ENCODE measurements at places on chromosomes 7 and 10. TPM values are rescaled to one million over a fixed set of nuclear protein-coding genes. Genes with fewer than 3 reads are reported as not detected.
A peak's percentile ranks its signal among the peaks of the same experiment; 100 is the strongest.

The PAX4 gene
- total RNA-seq: not detected

The SFTPA1 gene
- not detected for total RNA-seq

DNA sequence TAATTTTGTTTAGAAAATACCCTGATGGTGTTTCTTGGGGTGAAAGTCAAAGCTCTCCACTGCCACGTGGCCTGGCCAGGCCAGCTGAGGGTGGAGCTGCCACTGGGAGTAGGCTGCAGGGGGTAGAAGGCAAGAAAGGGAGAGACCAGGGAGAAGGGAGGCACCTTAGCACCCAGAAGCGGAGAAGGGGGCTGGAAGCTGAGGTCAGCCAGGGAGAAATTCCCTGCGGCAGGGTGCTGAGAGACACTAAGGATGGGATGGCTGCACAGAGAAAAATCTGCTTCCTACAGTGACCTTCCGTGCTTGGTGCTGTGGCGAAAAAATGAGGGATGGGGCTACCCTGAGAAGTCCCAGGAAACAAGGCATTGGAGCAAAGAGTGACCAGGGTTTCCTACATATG is 143.7 kb downstream of the SLIT1 start:
- no peak for DNase-seq
- H3K27me3 ChIP-seq: no peaks in the 10 kb centered on the region
- no peaks in the 10 kb centered on the region for H3K4me1 ChIP-seq

- no peak overlapping the region for H3K27ac ChIP-seq
- no peaks in the 10 kb centered on the region for H3K36me3 ChIP-seq
- peak; percentile 54 for DNase-seq
- peaks cover 5% of the 10 kb centered on the region for H3K27me3 ChIP-seq
- no peaks in the 10 kb centered on the region for H3K4me1 ChIP-seq
Observed at GRCh38 chr10:104080762-104081161, 4.9 kb downstream of the COL17A1 start.

- no peak overlapping the region for H3K4me3 ChIP-seq
- DNase-seq: no peak
- no peaks in the 10 kb centered on the region for H3K27me3 ChIP-seq
- no peaks in the 10 kb centered on the region for H3K36me3 ChIP-seq
- no peak overlapping the region for H3K27ac ChIP-seq
- peaks cover 17% of the 10 kb centered on the region for H3K4me1 ChIP-seq
Observed at GRCh38 chr10:77269163-77269562, 368.4 kb downstream of the KCNMA1 start.

GRCh38 chr10:131461093-131461492 is 149.6 kb upstream of the TCERG1L start:
- no peak overlapping the region for H3K4me3 ChIP-seq
- H3K4me1 ChIP-seq: no peaks in the 10 kb centered on the region
- H3K27ac ChIP-seq: no peak overlapping the region
- H3K27me3 ChIP-seq: no peaks in the 10 kb centered on the region

All from GM23248 (cell line).